ENCODE measurements at places on chromosomes 12 and 14.

- no peak for DNase-seq
These were observed 19.6 kb upstream of the CHGA start for GRCh38 chr14:92903359-92903758.

DNA sequence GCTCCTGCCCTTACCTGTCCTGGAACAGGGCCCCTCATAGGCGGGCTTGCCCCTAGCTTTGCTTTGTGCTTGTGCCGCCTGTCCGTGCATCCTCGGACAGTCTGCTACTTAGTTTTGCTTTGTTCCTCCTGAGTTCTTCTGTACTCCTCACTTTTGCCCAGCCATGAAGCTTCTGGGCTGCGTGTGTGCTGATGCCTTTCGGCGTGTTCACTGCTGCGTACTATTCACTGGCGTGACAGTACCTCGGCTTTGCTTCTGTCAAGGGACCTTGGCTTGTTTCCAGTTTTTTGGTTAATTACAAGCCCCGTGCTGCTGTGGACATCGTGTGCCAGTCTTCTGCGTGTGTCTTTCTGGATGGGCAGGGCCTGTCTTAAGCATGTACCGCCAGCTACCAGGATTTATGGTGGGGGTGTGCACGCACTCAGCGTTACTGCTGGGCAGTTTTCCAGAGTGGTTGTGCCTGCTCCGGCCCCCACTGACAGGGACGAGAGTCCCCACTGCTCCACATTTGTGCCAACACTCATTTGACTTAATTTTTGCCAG, 2.5 kb downstream of the PACS2 start:
- DNase-seq, result no peak

DNA sequence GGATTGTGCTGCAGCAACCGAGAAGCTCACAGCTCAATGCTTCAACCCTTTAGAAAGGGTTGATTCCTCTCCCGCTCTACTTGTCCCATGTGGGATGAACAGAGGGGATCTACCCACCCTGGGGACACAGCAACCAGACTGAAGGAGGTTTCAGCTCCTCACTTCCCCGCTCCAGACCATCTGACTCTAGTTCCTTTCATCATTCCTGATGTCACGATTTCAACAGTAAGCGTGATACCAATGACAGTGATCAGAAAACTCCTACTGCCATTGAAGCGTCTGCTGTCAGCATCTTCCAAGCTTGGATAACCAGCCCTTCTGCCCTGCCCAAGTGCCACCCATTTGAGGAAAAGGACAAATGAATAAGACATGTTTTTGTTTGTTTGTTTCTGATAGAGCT, 14.3 kb downstream of the SERPINA1 start:
- DNase-seq, result no peak

DNA sequence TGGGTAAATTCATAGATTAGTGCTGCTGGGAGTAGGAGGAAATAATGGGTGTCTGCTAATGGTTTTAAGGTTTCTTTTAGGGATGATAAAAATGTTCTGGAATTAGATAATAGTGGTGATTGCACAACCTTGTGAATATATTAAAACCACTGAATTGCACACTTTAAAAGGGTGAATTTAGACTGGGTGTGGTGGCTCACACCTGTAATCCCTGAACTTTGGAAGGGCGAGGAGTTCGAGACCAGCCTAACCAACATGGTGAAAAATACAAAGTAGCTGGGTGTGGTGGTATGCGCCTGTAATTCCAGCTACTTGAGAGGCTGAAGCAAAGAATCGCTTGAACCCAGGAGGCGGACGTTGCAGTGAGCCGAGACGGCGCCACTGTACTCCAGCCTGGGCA, 1.3 kb downstream of the RAD52 start:
- peak; percentile 13 for DNase-seq

GRCh38 chr12:5194306-5194705, 150.6 kb downstream of the KCNA5 start:
- DNase-seq, result no peak

- peak; percentile 10 for DNase-seq
These were observed 51.5 kb downstream of the ZC3H14 start for GRCh38 chr14:88614218-88614907.

- no peak for DNase-seq
These were observed 114.7 kb upstream of the AMN1 start for GRCh38 chr12:31843398-31844095.

DNA sequence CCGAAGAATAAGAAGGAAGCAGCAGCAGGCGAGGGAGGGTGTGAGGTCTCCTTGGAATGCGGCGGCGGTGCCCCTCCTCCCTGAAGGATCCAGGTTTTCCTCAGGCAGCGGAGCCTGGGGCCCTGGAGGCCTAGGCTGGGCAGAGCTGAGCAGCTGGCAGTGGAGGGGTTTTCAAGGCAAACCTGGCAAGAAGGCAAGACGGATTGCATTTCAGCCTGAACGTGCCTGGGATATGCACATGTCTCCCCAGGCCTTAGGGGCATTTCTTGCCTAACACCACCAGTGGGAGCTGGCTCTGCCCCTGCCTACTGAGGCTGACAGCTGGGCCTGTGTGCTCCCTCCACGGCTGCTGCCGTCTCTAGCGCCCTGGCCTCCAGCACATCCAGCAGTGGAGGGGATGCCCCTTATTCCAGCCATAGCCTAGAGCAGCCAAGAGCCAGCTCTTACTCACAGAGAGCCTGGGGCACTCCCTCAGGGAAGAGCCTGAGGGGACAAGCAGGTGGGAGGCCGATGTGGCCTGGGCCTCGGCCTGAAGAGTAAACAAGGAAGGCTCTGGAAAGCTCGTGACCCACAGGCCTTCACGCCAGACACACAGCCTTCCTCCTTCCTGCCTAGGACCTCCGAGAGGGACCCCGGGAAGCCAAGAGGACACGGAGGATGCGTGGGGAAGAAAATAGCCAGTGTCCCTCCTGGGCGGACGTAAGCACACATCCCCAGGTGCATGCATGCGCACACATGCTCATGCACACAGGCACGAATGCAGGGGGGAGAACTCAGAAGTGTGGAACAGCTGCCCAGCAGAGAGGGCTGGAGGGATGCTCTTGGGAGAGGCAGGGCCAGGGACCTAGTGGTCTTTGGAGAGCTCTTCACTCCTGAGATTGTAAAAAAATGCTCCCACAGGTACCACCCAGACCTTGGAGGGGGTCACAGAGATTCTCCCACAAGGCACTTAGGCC, 23.0 kb upstream of the EIF2B2 start:
- no peak for DNase-seq

DNA sequence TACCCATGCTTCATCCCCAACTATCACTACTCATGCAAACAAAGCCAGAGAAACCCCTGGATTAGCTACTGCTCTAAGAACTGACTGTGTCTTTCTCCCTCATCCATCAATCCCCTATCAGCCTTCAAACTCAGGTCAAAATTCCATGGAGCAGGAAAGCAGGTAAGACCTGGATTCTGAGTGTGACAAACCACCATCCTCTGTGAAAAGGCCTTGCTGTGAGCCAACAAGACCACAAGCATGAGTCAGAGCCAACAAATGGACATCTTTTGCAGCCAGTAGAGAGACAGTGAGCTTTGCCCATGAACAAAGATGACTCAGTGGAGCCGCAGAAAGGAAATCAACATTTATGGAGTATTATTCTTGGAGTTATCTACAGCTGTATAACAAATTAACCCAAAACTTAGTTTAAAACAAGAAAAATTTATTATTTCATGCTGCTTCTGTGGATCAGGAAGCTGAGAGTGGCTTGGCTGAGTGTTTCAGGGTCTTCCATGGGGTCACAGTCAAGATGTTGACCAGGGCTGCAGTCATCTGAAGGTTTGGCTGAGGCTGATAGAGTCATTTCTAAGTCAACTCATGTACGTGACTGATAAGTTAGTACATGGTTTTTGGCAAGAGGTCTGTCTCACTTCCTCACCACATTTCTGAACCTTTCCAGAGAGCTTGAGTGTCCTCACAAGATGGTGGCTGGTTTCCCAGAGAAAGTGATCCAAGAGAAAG, 61.1 kb downstream of the PITPNM2 start:
- no peak for DNase-seq

DNA sequence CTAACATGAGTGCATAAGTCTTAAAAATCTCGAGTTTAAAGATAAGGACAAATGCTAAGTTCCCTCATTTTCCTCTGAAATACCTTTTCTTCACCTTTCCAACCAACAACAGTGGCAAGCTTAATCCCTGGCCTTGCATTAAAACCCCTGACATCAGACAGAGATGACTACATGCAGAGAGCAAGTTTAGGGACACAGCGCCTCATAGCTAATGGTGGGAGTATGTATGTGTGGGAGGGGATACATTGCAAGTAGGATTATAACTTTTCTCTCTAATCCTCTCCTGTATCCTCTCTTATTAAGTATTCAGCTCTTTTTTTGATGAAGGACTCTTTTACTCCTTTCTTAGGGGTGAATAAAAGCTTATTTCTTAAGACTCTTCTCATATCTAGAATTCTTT, 547.1 kb downstream of the CCER1 start:
- DNase-seq, result no peak

GRCh38 chr12:11677752-11678151, 28.3 kb downstream of the ETV6 start:
- DNase-seq, result no peak

- no peak for DNase-seq
These were observed 23.2 kb downstream of the AP5M1 start for GRCh38 chr14:57291692-57292647.

GRCh38 chr12:93879476-93880421, 202.6 kb downstream of the CRADD start:
- DNase-seq, result no peak

DNA sequence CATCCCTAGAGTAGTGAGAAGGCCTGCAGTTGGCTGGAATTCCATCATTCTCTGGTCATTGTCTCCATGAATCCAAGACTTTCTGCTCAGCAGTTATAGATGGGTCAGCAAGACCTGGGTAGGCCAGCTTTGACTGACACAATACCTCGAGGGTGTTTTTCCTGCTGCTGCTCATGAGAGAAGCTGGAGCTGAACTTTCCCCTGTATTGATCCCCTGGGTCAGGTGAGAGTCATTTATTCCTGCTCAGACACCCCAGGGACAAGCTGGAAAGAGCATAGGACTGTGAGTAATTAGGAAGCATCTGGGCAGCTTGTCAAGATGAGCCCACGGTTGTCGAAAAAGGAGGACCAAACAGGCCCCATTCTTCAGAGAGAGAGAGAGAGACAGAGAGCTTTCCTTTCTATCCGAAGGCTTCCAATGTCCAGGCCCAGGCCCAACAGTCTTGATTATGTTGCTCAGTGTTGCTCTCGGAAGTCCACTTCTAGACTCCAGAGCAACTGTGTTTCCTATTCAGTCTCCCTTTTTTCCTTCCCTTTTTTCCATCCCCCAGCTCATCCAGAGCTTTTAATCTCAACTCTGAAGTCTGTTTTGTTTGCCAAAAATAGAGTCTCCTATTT, 131.1 kb downstream of the SLC8A3 start:
- DNase-seq, result no peak

GRCh38 chr12:14239350-14239934, 126.0 kb upstream of the ATF7IP start:
- DNase-seq, result peak; percentile 86

DNA sequence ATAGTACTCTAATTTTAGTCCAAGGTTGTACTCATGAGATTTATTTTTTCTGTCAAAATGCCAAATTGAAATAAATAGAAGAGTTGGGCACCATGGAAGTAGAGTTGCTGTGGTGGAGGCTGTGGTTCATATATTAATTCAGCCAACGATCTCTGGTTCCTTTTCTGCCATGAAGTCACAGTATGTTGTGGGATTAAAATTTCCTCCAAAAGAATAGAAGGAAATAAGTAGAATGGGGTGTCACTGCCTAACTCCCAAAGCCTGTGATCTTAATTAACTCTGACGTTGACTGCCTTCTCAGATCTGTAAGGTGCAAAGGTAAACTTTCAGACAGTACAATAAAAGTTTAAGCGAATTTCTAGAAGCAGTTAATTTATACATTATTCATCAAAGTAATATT, 37.6 kb upstream of the FBXO34 start:
- no peak for DNase-seq

GRCh38 chr14:92974541-92975345, 51.8 kb downstream of the CHGA start:
- DNase-seq, result no peak

- no peak for DNase-seq
These were observed 175.3 kb downstream of the ETV6 start for GRCh38 chr12:11824736-11825135.

DNA sequence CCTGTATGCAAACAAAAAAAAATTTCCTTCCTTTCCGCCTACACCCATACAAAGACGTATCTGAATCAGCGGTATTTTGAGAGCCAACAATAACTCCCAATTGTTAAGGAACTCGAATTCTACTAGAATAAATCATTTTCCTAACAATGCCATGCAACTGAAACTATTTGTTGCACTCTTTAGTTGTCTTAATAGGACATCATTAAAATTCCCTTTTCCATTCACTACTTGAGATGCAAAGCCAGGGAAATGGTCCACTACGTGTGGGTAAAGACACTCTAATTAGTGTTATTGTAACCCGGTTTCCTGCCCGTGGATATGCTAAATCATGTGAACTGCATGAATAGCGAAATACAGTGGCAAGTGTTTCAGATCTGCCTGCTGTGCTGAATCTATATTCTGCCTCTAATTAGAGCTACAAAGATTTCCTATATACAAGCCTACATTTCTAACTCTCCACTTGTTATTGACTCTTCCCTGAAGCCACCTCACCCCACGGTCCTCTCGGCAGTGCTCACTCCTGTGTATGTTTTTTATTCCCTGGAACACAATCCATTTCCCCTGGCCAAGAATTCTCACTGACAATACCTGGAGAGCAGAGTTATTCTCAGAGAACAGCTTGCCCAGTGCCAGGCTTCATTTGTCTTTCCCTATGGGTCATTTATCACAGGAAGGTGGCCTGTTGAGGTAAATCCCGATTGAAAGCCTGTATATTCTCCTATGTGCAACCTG, 168.3 kb downstream of the PAWR start:
- DNase-seq, result no peak

GRCh38 chr12:108295641-108296040, 43.5 kb downstream of the CMKLR1 start:
- no peak for DNase-seq

DNA sequence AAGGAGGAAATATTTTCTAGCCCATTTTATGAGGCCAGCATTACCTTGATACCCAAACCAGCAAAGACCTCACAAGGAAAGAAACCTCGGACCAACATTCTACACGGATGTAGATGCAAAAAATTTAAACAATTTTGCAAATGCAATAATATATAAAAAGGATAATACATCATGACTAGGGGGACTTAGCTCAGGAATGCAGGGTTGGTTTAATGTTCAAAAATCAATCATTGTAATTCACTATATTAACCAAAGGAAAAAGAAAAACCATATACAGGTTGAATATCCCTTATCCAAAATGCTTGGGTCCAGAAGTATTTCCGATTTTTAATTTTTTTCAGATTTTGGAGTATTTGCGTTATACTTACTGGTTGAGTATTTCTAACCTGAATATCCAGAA, 33.0 kb downstream of the TPCN1 start:
- no peak for DNase-seq

GRCh38 chr12:112419297-112420133, 768 bp downstream of the PTPN11 start:
- DNase-seq, result peak; percentile 29

DNA sequence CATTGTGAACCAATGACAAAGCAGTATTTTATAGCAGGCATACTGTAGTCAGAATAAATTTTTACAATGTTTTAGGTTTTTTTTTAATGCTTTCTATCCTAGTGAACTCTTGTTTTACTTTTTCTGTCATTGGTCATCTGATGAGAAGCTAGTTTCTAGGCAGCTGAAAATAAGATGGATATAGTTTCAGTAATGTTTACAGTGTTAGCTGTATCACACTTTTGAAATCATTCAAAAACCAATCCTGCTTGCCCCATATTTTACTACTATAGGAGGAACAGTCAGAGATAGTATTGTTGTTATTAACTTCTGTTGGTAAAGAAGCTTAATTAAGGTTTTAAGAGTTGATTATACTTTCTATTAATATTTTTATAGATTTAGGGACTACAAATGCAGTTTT, 24.5 kb downstream of the USP15 start:
- no peak for DNase-seq

All from GM12865 (cell line).